Activated T-cell treated with anti-CD3 and anti-CD28 coated beads, Interleukin-2, amount 50 U/mL, for 72 hours (primary cell): ENCODE measurements at places on chromosomes 5 and 9. TPM values are rescaled to one million over a fixed set of nuclear protein-coding genes. Genes with fewer than 3 reads are reported as not detected.

- DNase-seq: peak; percentile 5
Observed at GRCh38 chr9:117411547-117411946, 3.3 kb downstream of the ASTN2 start.

DNA sequence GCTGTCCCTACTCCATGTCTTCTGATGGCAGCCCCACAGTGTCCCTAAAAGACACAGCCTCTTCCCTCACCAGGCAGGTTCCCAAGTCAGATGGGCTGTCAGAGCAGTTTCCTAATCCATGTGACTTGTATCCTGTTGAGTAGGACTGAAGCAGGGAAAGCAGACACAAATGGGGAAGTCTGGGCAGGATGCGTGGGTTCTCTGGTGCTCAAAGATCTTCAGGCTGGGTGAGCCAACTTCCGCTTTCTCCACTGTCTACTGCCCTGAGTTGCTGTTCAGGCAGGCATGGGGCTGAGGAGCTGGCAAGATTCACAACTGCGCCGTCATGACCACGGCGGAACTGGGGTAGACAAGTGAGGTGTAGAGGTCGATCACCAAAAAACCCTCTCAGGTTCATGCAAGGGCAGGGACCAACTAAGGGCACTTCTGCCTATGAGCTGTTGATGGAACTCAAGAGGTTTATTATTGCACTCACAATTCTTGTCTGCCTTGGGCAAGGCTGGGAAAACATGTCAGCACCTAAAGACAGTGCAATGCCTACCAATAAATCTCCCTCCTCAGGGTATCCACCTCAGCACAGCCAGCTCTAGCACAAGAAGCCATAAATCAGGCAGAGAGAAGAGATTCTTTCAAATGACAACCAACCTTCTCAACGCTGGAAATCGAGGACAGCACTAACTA is 83.4 kb downstream of the RAPGEF1 start:
- peak; percentile 76 for DNase-seq

DNA sequence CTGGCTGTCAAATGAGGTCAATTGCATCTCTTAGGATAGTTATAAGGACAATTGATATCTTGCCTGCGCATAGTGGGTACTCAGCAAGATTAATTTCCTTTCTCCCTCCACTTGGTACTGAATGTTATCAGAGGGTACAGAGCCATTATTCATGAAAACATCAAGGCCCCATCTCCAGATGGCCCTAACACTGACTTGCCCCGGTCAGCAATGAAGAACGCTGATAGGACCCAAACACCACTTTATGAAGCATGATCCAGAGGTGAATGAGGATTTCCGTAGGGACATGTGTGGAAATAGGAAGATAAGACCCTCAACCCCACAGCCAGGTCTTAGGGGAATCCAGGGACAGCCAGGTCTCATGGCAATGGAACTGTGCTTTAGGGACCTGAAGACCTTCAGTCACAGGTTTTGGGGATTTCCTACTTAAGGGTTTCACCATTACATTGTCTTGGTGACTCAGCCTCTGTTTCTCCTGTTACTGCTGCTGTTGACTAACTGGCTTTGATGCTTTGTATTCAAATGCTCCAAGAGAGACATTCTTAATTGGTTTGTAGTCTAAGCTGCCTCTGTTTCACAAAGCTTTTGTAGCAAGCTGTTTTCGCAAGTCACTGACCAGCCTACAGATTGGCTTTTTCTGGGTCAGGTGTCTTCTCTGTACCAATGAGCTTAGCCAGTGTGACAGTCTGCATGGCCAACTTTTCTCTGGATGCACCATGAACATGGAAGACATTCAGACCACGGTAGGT is 35.3 kb upstream of the IQGAP2 start:
- peak; percentile 54 for DNase-seq

- DNase-seq: no peak
Observed at GRCh38 chr9:90898228-90898627, 96.6 kb downstream of the SYK start.

GRCh38 chr5:134552301-134552700 is 26.8 kb downstream of the JADE2 start:
- DNase-seq: no peak

- DNase-seq: no peak
Observed at GRCh38 chr9:14245901-14246525, 67.9 kb downstream of the NFIB start.

- DNase-seq: no peak
Observed at GRCh38 chr5:91122651-91123050, 260.5 kb downstream of the ARRDC3 start.

- DNase-seq: no peak
Observed at GRCh38 chr5:9187614-9188013, 358.3 kb downstream of the SEMA5A start.

- no peak for DNase-seq
Observed at GRCh38 chr5:10831419-10831818, 70.4 kb upstream of the DAP start.

- no peak for DNase-seq
Observed at GRCh38 chr5:43674536-43674935, 71.6 kb downstream of the NNT start.

DNA sequence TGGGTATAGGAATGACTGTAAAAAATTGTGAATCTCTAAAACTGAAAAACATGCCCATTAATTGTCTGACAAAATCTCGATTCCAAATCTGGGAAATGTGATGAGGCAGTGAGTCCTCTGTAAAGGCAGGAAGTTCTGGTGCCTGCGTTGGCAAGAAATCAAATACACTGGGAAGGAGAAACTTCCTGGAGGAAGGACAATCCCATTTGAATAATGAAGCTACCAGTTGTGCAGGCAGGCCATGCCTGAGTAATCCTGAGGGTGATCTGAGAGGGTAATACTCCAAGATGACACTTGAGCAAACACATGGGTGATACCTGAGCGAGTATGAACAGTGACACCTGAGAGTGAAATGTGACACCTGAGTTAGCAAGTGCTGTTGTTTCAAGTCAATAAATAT is 49.7 kb downstream of the KIF24 start:
- DNase-seq: no peak

GRCh38 chr5:179161901-179162300 is 101.7 kb downstream of the ZNF354C start:
- no peak for DNase-seq

DNA sequence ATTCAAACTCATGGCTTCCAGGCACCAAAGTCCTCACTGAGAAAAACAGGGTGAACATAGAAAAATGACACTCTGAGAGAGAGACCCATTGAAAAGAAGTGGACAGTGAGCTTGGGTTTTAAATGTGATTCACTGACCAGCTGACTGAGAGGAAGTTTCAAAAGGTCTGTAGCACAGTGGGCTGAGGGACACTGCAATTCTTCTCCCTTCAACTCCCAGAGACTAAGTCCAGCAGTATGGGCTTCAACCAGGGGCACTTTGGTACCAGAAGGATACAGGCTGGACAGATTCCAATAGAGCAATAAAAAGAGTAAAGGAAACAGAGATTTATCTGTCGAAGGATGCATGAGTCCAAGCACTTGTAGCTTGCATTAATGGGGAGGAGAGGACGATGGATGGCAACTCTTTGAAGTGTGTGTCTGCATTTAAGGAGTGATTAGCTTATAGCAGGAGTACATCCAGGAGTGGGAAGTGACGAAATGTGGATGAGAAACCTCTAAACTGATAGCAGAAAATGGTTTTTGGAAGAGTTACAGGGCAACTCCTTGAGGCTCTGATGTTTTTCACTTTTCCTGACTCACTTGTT is 117.0 kb upstream of the ANKRD55 start:
- no peak for DNase-seq

GRCh38 chr5:53575101-53575500 is 14.7 kb downstream of the NDUFS4 start:
- no peak for DNase-seq

GRCh38 chr9:134678666-134679443 is 37.3 kb downstream of the COL5A1 start:
- DNase-seq: no peak

GRCh38 chr5:136620016-136620419 is 254.7 kb upstream of the TRPC7 start:
- no peak for DNase-seq

- DNase-seq: no peak
Observed at GRCh38 chr5:34523387-34523726, 132.8 kb upstream of the RAI14 start.

GRCh38 chr5:135032695-135032998 is 1.4 kb downstream of the PITX1 start:
- DNase-seq: no peak

DNA sequence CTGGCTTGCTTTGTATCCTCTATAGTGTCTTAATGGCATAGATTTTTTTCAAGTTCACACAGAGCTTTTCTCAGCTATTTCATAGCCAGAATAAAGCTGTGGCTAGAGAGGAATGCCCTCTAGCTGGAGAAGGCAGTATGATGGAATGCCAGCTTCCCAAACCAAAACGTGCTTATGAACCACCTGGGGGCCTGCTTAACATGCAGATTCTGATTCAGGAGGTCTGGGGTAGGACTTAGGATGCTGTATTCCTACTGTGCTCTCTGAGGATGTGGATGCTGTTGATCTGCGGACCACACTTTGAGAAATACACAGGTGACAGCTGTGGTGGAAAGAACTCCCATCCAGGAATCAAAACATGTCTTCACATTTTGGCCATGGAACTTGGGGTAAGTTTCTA is 49.9 kb upstream of the DPYSL3 start:
- DNase-seq: no peak

DNA sequence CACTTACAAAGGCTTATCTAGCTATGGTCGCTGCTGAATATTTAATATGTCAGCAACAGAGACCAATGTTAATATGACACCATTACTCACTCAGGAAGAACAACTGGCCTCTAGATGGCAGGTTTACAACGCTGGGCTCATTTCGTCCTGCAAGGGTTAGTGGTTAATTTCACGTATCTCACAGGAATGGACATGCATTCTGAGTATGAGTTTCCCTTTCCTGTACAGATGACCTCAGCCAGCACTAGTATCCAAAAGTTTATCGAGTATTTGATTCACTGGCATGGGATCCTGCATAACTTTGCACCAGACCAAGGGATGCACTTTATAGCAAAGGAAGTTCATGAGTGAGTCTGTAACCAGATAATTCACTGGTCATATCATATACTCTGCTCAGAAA is 8.7 kb upstream of the TRPC7 start:
- no peak for DNase-seq

- DNase-seq: peak; percentile 88
Observed at GRCh38 chr9:127903557-127904475, 4.4 kb upstream of the ST6GALNAC6 start.

- peak; percentile 85 for DNase-seq
Observed at GRCh38 chr9:89422151-89422975, 75.5 kb downstream of the SEMA4D start.

GRCh38 chr9:80156756-80157472 is 585.1 kb downstream of the TLE4 start:
- no peak for DNase-seq

- DNase-seq: no peak
Observed at GRCh38 chr9:109256336-109256735, 64.5 kb downstream of the EPB41L4B start.

- DNase-seq: no peak
Observed at GRCh38 chr5:127957701-127958239, 125.8 kb upstream of the SLC12A2 start.

DNA sequence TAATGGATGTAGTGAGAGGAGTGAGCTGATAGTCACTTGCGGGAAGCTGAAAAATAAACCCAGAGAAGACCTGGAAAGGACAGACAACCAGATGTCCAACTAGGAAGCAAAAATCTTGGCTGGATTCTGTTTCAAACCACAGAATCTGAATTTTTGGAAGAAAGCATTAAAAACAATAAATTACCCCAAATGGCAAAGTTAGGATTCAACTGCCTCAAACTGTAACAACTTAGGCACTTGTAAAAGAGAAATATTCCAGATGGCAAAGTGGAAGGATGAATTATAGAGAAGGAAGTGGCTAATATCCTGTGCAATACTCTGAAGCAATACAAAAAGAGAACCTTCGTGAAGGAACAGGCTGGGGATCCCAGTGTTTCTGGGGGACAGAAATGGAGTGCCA is 46.8 kb upstream of the SLIT3 start:
- DNase-seq: no peak

GRCh38 chr9:133171161-133171961 is 7.6 kb upstream of the GBGT1 start:
- no peak for DNase-seq

DNA sequence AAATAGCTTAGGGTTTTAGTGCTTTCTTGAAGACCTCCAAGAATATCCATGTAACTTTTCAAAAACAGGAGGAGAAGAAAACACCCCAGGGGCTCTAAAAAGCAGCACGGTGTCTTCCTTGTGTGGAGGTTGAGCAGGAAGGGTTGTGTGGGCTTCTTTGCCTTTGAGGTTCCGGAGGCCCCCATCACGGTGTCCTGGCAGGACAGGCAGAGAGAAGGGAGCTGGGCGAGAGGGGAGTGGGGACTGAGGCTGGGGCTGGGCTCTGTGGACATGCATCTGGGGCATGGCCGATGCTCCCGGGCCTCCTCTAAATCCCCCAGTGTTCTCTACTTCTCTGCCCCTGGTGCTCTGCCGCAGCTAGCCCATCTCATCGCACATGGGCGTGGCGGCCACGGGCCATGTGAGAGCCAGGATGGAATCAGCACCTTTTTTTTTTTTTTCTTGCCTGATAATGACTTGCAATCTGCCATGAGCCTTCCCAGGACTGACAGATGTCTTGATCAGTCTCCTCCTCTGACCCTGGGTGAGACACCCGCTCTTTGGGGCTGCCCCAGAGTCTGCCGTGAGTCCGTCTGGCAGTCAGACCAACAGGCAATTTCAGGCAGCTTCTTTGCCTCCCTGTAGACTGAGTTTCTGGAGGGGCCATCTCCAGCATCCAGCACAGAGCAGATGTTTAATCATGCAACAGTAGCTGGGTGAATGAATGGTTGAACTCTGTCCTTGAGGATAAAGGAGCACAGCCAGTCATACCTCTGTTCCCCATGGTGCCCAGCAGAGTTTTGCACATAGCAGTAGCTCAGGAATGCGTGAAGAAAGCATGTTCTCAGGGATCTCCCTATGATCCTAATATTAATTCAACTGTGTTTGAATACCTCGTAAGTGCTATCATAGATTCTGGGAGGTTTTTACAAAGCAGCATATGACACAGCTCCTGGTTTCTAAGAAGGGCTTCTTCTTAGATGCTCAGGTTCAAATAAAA is 12.1 kb downstream of the CXCL14 start:
- no peak for DNase-seq

- peak; percentile 56 for DNase-seq
Observed at GRCh38 chr5:170297589-170298462, at the start of gene LCP2. Gene LCP2, minus strand, starts transcription at chr5:170297777. Its CDS starts 166 bp downstream, at chr5:170297611.

DNA sequence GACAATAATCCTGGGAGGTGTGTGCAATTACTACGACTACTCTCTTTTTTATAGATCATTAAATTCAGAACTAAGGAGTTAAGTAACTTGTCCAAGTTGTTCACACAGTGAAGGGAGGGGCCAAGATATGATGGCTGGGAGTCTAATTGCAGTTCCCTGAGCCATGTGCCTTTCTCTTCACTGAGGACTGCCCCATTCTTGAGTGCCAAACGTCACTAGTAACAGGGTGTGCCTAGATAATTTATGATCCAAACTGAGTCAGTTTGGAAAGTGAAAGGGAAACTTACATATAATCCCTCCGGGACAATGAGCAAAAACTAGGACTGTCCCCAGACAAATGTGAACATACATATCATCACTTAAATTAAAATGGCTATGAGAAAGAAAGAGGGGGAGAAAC is 20.2 kb downstream of the IL7R start:
- no peak for DNase-seq

RNF224 gene
- total RNA-seq: not detected

IFNA4 gene
- total RNA-seq: not detected

ZNF300 gene
- total RNA-seq: 0.44 TPM

ARL14EPL gene
- total RNA-seq: not detected

ARSI gene
- not detected for total RNA-seq

PRLR gene
- not detected for total RNA-seq

SERF1A gene
- 21.5 TPM for total RNA-seq

TTC23L gene
- total RNA-seq: 0.58 TPM

CLK4 gene
- 35.2 TPM for total RNA-seq

FRMPD1 gene
- total RNA-seq: not detected

OR1Q1 gene
- total RNA-seq: not detected

CCNO gene
- not detected for total RNA-seq

PCDHA4 gene
- not detected for total RNA-seq
